NCI-H2081 treated with DMSO at 0.1 percent for 48 hours (cell line): ENCODE measurements at places on chromosomes 2 and 18.

- DNase-seq = no peak
These were observed 91.8 kb downstream of the TGIF1 start for GRCh38 chr18:3541549-3542386.

- DNase-seq = no peak
These were observed 986.0 kb downstream of the TSN start for GRCh38 chr2:122741403-122741802.

- DNase-seq = no peak
These were observed 29.9 kb downstream of the ABCB11 start for GRCh38 chr2:169001116-169001815.

GRCh38 chr2:237815637-237816036 lies 17.1 kb downstream of the RBM44 start:
- no peak for DNase-seq

- DNase-seq = no peak
These were observed 35.5 kb upstream of the SP5 start for GRCh38 chr2:170679607-170680079.

GRCh38 chr18:6781796-6782195 lies 52.3 kb downstream of the ARHGAP28 start:
- DNase-seq = no peak

DNA sequence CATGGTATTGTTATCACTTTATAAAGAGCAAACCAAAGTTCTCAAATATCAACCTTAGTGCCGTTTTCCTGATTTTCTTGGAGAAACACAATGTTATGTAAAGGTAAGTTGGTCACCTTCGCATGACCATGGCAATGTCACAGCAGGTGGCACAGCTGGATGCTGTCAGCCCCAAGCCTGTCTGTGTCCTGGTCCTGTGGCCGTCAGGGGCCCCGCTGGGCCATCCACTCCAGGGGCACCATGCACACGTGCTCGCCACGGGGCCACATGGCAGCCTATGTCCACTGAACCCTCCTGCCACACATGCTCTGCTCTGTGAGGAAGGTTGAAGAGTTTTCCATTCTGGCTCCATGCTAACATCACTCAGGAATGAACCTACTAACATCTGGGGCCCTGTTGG lies 85.9 kb downstream of the EIPR1 start:
- DNase-seq = no peak

DNA sequence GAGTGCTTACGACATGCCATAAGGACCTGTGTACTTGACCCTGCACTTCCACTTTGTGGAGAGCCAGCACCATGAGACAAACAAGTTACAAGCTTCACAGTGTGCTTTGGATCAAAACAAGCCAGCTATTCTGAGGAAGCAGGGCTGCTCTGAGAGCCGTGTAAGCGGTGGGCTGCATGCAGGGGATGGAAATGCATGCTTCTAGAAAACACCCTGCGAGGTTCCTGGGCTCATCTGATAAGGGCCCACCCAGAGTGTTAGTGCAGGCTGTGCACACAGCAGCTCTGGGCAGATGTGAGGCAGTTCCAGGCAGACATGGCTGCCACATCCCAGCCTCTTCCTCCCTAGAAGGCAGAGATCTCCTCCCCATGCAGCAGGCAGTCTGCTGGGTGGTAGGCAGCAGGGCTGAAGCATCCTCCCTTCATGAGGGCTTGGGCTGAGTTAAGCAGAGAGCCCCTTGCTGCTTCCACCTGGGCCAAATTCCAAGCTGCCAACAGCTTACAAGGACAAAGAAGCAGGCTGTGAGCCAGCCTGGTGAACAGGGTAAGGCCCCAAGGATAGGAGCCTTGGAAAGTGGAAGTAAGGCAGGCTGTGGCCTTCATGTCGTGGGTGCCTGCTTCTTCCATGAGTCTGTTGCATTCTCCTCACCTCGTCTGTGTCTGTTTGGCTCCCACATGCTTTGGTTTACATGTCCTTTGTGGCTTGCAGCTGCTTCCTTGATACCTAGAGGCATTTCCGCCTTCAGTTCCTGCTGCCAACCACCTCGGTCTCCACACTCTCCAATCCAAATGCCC lies 7.7 kb downstream of the PSD4 start:
- DNase-seq = no peak

GRCh38 chr18:79581911-79582310 lies 97.7 kb upstream of the CTDP1 start:
- no peak for DNase-seq

- DNase-seq = no peak
These were observed 165.2 kb downstream of the TWIST2 start for GRCh38 chr2:239012936-239013677.

DNA sequence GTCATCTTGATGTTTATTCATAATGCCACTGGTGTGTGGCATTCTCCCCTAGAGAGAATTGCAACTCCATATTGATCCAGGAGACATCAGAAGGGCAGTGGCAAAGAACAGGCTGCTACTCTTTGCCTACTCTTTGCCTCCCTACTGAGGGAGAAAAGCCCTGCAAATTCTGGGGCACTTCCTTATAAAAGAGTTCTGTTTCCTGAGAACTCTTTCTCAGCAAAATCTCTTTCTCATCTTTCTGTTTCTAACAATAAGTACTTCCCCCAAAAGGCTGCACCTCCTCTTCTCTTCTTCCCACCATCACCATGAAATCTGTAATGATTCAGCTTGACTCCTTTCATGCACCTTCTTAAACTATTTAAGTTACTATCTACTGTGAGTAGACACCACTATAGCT lies 270.3 kb downstream of the MREG start:
- DNase-seq = no peak

GRCh38 chr2:29718076-29718686 lies 203.2 kb downstream of the ALK start:
- DNase-seq = no peak

DNA sequence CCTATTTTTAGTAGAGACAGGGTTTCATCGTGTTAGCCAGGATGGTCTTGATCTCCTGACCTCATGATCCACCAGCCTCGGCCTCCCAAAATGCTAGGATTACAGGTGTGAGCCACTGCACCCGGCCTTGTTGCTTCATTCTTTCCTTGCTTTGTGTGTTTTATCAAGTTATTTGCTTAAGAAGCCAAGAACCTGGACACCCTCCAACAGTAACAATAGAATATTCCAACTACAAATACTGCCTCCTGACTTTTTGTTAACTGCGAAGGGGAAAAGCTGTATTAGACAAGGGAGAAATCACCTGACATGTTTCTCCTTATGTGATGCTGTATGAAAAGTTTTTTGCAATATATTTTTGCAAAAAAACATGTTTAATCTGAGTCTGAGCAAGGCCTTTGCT lies 297.2 kb downstream of the NCKAP5 start:
- no peak for DNase-seq

- DNase-seq = no peak
These were observed 73.9 kb upstream of the TTC27 start for GRCh38 chr2:32553829-32554432.

GRCh38 chr18:73891572-73892421 lies 255.8 kb downstream of the FBXO15 start:
- DNase-seq = no peak

DNA sequence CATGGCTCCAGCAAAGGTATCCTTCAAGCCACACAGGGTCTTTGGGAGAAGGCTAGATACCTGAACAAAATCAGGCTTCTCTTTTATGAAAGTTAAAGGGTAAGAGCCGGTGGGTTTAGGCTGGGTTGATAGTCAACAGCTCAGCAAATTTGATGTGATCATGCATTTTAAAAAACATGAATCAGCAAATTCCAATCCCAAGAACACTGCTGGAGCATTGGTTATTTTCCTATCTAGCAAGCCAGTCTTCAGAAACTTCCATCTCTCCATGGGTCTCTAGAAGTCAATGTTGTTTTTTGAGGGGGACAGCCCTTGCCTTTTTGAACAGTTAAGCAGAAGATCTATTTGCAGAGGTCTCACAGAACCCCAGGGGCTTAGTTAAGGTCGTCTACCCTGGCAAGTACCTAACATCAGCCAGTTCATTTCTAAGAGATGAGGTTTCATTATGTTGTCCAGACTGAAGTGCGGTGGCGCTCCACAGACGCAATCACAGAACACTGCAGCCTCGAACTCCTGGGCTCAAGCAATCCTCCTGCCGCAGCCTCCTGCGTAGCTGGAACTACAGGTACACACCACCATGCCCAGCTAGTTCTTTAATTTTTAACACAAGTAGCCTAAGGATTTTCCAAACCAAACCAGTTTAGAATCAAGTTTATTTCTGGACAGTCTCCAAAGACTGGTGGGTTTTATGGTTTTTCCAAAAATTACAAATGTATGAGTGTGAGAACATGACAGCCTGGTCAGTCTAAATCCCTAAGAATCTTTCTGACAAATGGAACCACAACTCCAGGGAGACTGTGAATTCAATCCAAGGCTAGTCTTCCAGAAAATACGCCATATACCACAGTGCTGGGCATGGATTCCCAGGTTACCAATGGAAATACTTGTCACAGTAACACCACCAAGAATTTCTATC lies 4.1 kb upstream of the ZCCHC2 start:
- no peak for DNase-seq

DNA sequence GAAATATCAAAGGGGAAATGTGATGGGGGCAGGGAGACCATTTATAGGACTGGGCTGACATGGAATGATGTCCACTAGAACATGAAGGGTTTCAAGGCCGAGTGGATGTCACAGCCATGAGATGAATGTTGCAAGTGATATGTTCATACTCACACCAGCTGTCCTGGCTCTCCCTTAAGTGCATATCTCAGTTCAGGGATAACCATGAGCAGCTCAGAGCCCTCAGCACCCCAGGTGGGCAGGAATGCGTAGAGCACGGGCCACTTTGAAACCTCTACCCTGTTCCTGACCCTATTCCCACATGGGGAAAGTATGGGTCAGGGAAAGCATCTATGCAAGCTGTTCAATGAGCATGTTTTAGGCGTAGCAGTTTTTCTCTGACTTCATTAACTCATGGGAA lies 12.4 kb upstream of the EML4 start:
- no peak for DNase-seq

DNA sequence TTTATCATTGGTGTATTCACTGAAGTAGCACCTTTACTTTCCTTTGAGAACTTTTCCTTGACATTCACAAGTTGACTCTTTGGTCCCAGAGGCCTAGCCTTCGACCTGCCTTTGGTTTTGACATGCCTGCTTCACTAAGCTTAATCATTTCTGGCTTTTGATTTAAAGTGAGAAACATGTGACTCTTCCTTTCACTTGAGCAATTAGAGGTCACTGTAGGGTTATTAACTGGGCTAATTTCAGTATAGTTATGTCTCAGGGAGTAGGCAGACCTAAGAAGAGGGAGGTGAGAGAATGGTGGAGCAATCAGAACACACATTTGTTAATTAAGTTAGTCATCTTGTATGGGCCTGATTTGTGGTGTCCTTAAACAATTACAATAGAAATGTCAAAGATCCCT lies 1040.7 kb upstream of the SLC39A10 start:
- no peak for DNase-seq

DNA sequence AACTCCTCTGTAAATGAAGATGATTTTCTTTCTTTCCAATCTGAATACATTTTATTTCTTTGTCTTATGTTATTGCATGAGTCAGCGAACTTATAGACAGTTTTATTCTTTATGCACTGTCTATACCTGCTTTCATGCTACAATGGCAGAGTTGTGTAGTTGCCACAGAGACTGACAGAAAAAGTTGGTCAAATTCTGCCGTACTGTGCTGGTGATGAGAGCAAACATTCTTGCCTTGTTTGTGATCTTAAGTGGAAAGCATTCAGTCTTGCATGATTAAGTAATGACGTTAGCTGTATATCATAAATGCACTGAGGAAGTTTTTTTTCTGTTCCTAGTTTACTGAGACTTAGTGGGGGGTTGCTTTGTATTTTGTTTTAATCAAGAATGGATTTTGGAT lies 32.9 kb downstream of the ZC3H15 start:
- no peak for DNase-seq

GRCh38 chr2:44997963-44998362 lies 11.3 kb downstream of the SIX2 start:
- DNase-seq = no peak

DNA sequence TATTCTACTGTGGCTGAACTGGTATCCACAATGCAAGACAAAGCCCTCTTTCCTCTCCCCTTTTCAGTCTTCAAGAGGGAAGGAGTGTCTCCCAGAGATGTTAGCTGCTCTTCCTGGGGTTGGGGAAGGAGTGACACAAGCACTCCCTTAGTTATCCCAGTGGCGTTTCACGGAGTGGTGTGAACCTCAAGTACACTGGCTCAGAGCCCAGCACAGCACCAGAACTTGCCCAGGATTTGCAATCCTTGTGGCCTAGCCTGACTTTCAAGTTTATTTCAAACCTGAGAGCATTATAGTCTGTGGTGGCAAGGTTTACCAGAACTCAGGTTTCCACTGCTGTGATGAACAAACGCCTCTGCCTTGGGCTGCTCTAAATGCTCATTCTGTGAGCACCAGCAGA lies 162.5 kb downstream of the CCDC102B start:
- DNase-seq = no peak

DNA sequence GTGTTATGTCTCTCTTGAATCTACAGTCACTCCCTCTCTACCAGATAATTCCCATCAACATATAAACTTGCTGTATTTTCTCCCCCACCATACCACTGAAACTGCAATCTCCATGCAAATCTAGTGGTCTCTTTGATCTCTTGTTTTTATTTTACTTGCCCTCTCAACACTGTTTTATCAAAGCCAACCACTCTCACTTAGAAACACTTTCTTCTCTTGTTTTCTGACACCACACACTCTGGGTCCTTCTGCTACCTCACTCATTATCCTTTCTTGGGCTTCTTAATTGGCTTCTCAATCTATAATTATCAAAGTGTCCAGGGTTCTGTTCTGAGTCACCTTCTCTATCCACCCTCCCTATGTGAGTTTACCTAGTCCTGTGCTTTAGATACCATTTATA lies 2.0 kb upstream of the MCFD2 start:
- DNase-seq = no peak

GRCh38 chr2:132429351-132429750 lies 12.7 kb downstream of the GPR39 start:
- DNase-seq = no peak

- no peak for DNase-seq
These were observed 38.5 kb downstream of the NTSR2 start for GRCh38 chr2:11631462-11631861.

GRCh38 chr2:191593622-191594385 lies 84.1 kb upstream of the NABP1 start:
- no peak for DNase-seq

GRCh38 chr18:57446322-57446721 lies 11.1 kb downstream of the ONECUT2 start:
- no peak for DNase-seq

GRCh38 chr18:8996771-8997432 lies 105.6 kb upstream of the NDUFV2 start:
- DNase-seq = no peak

- DNase-seq = no peak
These were observed 33.3 kb downstream of the NDUFA10 start for GRCh38 chr2:239991689-239992314.

DNA sequence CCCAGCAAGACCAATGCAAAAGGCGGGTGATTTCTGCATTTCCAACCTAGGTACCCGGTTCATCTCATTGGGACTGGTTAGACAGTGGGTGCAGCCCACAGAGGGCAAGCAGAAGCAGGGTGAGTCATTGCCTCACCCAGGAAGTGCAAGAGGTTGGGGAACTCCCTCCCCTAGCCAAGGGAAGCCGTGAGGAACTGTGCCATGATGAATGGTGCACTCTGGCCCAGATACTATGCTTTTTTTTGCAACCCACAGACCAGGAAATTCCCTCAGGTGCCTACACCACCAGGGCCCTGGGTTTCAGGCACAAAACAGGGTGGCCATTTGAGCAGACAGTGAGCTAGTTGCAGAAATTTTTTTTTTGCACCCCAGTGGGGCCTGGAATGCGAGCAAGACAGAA lies 662.6 kb upstream of the ACVR2A start:
- DNase-seq = no peak

- DNase-seq = no peak
These were observed 55.0 kb downstream of the AQP12A start for GRCh38 chr2:240746671-240747070.
